ENCODE measurements at places on chromosomes 2 and 18.

GRCh38 chr2:54464341-54464740, 8.2 kb downstream of the SPTBN1 start:
- DNase-seq: no peak

- no peak for DNase-seq
Measured at GRCh38 chr2:55519938-55520885, 694 bp downstream of the CFAP36 start.

DNA sequence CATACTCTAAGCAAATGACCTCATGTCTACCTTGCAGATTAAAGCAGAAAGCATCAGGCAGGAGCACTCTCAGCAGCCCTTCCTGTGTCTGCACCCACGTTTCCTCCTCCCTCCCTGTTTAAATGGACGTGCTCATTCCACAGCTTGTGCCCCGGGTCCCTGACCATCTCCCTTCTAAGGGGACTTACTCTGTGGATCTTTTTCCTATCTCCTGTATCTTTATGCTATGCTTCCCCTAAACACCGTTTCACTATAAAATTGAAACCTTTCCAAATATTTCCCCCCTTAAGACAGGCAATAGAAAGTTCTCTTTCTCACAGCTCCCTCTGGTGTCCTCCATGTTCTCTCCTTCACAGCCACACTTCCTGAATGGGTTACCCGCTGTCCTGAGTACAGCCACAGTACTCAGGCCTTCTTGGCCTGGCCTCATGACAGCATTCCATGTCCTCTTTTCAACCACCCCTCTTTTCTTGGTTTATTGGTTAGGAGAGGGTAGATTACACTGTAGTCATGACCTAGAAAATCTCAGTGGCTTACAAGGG, 41.1 kb downstream of the TMEM185B start:
- DNase-seq: no peak

- DNase-seq: no peak
Measured at GRCh38 chr18:64851726-64852125, 702.8 kb upstream of the LINC00305 start.

- no peak for DNase-seq
Measured at GRCh38 chr2:241242306-241242705, 53.8 kb downstream of the ANO7 start.

DNA sequence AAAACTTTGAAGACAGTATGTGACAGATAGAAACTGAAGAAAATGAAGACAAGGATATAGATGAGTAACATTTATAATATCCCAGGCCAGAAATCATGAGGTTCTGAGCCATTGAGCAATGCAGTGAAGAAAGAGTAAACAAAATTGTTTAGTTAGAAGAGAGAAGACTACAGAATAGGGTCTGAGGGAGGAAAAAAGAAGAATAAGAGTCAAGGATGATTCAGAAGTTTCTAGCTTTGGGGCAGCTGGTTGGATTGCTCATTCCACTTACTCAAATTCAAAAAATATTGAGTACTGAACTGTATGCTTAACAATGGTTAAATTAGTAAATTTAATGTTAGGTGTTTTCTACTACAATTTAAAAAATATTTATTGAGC, 155.0 kb upstream of the OTX1 start:
- DNase-seq: no peak

DNA sequence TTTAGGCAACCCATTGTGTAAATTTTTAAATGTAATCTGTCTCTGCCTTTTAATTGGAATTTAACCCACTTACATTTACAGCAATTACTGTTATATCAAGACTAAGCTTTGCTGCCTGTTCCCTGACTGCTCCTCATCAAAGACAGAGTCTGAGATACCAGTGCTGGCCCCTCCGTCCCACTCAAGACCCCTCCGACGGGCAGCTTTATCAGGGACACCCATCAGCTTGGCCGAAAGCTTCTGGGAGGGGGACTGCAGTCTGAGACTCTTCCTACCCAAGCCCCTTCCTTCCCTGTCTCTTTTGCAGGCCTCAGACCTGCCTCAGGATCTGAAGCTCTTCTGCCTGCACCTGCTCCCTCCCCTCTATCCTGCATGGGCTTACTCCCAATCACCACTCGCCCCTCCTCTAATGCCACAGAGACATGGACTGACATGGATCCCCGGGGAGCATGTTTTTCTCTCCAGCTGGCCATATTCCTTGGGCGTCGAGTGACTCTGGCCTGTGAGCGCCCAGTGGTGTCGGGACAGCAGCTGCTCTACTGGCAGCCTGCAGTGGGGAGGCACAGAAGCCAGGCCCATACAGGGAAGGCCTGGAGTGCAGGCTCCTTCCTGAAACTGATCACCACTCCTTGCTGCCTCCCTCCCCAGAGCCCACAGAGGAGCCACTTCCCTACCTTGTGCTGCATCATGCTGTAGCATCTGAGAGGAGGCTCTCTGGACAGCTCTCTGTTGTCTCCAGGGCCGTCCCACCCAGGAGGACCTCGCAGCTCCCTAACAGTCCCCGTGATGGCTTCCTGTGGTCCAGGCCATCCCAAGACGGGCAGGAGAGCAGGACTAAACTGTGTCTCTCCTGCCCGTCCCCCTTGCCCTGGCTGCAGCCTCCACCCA, 3.7 kb upstream of the KIF1A start:
- no peak for DNase-seq

- no peak for DNase-seq
Measured at GRCh38 chr2:43333101-43333655, 106.8 kb upstream of the ZFP36L2 start.

GRCh38 chr2:151843691-151844061, 15.5 kb upstream of the ARL5A start:
- DNase-seq: no peak

DNA sequence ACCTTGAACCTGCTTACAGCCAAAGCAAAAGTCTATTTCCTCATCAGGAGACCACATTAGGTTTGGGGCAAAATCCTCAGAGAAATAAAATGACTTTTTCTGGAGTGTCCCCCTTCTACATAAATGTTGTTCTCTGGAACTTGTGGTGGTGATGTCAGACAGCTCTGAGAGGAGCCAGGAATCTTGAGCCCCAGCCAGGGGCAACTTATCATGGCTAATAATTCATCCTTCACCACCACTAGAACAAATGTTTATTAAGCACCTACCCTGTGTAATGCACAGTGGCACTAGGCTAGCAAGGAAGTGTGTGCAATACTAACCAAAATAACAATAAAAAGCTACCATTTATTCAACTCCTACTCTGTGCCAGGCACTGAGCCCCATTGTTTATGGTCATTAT, 9.0 kb upstream of the BMP10 start:
- DNase-seq: no peak

- DNase-seq: no peak
Measured at GRCh38 chr2:68046224-68046623, 16.6 kb downstream of the C1D start.

- DNase-seq: no peak
Measured at GRCh38 chr2:31651267-31651666, 70.5 kb upstream of the SRD5A2 start.

DNA sequence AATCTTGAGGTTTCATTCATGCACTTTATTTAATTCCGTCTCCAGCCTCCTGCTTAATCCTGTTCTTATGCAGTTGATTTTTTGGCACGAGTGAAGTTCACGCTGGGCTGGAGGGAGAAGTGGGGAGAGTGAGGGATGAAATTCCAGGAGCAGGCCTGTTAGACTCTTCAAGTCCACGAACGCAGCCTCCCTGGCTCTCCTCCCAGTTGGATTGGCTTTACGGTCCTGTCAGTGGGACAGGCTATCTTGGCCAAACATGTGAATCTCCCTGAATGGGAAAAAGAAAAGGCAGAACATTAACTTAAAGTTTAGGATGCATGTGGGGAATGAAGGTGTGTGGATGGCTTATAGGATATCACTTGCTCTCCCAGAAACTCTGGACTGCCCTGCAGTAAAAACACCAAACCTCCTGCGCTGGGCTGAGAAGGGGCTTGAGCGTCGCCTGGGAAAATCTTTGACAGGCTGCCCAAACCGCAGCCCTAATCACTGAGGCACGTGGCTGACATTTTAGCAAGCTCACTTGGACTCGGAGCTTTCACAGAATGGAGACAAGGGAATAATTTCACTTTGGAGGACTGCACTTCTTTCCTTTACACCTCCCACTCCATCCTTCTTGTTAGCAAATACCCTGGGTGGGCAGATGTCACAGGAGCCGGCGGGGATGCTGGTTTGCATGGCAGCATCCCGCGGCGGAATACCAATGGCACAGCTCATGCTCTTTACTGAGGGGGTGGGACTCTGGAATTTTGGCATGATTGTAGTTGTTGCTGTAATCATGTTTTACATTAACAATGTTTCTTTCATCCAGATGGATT, 93.9 kb downstream of the ACKR3 start:
- no peak for DNase-seq

DNA sequence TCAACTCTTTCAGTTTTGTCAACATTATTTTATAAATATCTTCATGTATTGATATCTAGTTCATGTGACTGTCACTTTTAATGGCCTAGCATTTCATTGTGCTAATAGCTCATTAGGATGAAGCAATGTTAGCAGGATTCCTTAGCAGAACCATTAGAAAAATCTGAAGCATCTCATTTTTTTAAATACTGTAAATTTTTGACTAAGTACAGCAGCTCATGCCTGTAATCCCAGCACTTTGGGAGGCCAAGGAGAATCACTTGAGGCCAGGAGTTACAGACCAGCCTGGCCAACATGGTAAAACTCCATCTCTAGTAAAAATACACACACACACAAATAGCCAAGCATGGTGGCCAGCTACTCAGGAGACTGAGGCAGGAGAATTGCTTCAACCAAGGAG, 15.6 kb upstream of the ANTXR1 start:
- DNase-seq: no peak

DNA sequence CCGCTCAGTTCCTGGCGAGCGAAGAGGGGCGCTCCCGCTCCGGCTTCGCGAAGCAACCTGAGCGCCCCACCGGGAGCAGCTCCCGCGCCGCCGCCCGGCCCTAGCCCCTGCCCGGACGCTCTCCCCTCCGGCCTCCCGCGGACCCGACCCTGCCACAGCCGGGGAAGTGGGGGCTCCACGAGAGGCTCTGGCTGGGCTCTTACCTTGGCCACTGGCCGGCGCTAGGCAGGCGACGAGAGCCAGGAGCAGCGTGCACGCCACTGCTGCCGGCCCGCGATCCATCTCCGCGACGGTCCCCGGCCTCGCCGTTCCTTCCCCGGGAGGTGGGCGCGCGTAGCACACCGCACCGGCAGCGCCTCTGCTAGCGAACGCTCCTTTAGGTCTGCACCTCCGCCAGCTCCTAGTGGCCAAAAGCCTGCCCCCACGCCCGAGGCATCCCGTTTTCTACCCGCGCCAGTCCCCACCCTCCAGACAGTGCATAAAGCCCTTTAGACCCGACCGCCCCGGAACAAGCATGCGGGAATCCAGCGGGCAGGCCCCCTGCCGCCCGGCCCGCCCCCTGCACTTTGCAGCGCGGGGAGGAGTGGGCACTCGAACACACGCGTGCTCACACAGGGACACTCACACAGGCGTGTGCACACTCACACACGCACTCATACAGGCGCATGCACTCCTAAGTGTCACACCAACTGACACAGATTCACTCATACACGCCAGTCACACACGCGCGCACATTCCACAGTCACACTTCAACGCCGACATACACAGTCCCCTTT, at the start of gene LRP2:
LRP2 (minus strand) TSS at position 417 of the 776 bp plus-strand sequence; CDS start at position 282, 135 bp downstream.
- DNase-seq: no peak

GRCh38 chr2:68214381-68214780, 38.0 kb downstream of the PPP3R1 start:
- DNase-seq: no peak

GRCh38 chr2:189633392-189633811, 27.9 kb upstream of the ASNSD1 start:
- no peak for DNase-seq

All from left renal cortex interstitium (tissue), 4 donors.